ENCODE measurements at places on chromosomes 6 and 20. TPM values are rescaled to one million over a fixed set of nuclear protein-coding genes. Genes with fewer than 3 reads are reported as not detected.

The LAMA2 gene
- total RNA-seq, result 193 TPM

The IRF4 gene
- total RNA-seq, result 1.5 TPM

The PPP1R3D gene
- 6.3 TPM for total RNA-seq

The CFB gene
- total RNA-seq, result 20.8 TPM

The MPIG6B gene
- total RNA-seq, result 0.94 TPM

Measured in ovary (tissue), 10 donors.